ENCODE measurements at places on chromosomes 1 and 21.

DNA sequence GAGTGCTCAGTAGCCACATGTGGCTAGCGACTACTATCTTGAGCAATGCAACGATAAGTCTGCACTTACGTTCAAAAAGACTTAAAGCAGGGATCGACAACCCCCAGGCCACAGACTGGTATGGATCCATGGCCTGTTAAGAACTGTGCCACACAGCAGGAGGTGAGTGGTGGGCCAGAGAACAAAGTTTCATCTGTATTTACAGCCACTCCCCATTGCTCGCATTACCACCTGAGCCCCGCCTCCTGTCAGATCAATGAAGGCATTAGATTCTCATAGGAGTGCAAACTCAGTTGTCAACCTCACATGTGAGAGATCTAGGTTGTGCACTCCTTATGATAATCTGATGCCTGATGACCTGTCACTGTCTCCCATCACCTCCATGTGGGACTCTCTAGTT is 103.6 kb upstream of the ZRANB2 start:
- DNase-seq, result no peak

DNA sequence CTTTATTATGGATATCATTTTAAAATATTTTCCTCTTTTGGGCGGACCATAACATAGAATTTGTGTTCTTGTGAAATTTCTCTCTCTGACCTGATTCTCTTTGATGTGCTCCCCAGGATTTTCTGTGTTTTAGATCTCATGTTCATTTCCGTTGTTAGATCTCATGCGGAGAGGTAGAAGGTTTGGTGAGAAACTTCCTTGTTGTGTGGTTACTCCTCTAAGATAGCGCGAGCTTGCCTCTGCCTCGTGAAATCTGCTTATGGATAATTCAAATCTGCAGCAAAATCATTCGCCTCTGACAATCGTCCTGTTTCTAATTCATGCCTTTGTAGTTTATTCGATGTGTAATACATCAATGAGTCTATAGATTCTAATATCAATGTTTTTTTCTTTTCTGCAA is 580.4 kb downstream of the USP25 start:
- no peak for DNase-seq

GRCh38 chr1:38210021-38210894 is 163.7 kb upstream of the POU3F1 start:
- DNase-seq, result no peak

GRCh38 chr21:42533306-42533962 is 19.8 kb downstream of the SLC37A1 start:
- no peak for DNase-seq

- peak; percentile 70 for DNase-seq
Observed at GRCh38 chr1:44714944-44715571, 15.9 kb downstream of the RNU5D-1 start.

DNA sequence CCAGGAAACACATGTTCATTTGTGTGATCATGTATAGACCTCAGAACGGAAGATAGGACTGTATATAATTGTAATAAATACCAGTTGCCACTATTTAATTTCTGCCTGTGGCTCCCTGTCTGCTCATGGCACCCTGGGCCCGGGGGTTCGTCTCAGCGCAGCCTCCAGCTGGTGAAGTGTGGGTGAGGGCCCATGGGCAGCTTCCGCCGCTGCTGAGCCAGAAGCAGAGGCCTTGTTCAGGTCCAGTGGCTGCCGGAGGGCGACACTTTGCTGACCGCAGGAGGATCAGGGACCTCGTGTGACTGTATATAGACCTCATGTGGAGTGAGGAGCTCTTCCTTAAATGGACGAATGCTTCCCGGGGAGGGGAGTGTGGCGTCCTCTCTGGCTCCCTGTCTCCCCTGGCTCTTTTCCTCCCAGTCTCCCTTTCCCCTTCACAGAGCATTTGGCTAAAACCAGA is 155.9 kb downstream of the PEX14 start:
- no peak for DNase-seq

- no peak for DNase-seq
Observed at GRCh38 chr1:215835951-215836350, 268.8 kb downstream of the KCTD3 start.

DNA sequence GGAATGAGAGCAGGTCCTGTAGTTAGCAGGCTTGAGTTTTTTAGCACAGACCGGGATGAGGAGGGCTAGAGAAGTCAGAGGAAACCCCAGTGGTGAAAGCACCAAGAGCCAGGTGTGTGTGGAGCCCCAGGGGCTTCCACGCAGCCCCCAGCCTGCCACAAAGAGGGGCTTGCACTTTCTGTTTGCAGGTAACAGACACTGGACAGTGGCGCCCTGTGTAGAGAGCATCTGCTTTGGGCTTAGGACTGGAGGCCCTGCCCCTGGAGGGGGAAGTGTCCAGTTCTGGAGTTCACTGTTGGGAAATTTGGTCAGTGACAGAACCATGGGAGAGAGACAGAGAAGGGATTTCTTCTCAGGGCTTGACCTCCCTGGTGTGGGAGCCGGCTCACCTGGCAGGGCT is 19.5 kb downstream of the AGT start:
- no peak for DNase-seq
